Effector memory CD8-positive, alpha-beta T cell (primary cell): ENCODE measurements at places on chromosomes 6 and 20.

DNA sequence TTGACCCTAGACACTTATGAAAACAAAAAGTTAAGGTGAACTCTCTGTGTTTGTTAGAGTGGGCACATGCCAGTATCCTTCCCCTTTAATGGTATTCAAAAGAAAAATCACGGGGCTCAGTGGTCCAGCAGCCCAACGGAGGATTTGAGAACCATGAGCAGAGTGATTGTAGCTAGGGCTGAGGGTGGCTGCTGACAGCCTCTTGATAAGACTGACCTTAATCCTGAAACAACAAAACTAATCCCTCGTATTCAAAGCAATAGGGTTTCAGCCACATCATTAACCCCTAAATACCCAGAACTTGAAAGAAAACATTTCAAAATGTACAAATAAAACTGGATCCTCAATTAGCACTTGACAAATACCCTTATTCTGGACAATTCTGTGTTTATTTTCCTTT, 95.1 kb downstream of the SNAP25 start:
- DNase-seq, result no peak

- no peak for DNase-seq
Observed at GRCh38 chr6:53793318-53794136, 1.3 kb upstream of the LRRC1 start.

GRCh38 chr20:53778041-53778516, 184.4 kb upstream of the ZNF217 start:
- no peak for DNase-seq

GRCh38 chr20:20410678-20411077, 42.8 kb downstream of the INSM1 start:
- DNase-seq, result no peak

- DNase-seq, result no peak
Observed at GRCh38 chr6:4593951-4594350, 182.3 kb upstream of the CDYL start.

DNA sequence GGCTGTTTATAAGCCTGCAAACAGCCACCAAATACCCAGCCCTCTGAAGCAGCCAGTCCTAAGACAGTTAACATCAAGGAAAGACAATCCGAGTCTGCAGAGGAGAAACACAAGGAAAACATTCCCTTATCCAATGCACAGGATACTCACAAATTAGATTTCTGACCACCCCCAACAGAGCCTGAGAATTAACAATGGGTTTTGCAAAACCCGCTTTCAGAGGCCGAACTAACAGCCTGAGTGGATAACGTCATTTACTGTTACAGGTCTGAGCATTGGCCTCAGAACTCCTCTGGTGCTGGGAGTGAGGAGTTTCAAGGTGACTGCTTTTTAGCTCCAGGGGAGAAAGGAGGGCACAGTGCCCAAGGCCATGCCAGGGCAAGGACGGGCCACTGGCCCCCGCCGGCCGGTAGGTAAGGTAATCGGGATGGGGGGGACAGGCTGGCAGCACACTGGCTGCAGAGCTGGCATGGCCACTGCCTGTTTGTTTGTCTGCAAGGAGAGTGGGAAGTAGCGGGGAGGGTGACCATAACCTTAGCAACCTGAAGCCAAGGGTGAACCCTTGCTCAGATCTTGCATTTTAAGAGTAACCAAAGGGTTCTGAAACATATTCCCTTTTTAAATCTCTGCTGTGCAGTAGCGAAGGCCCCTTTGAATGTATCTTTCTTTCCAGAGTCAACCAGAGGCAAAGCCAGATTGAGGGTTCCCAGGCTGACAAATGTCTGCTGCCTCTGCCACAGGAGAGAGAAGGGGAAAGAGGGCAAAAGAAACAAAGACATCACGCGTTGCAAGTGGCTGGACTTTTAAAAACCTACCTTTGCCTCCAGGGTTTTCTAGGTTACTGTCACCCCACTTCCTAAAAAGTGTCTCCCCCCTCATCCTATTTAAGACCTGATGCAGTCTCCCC, 3.9 kb downstream of the ZMYND8 start:
- DNase-seq, result no peak

DNA sequence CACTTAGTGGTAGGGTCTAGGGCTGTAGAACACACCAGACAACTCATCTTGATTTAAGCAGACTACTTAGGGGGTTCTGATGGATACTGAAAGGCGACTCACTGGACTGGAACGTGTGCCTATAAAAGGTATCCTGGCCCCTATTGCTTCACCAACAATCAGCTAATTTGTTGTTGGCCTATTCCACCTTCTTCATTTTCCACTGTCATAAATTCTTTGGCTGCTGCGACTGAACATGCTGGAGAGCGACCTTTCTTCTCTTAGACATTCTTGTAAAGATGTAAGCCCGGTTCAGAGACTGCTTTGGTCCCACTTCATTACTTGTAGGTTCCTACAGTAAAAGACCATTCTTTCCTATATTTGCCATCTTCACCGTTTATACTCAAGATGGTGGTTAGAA, 609.9 kb upstream of the CITED2 start:
- no peak for DNase-seq

DNA sequence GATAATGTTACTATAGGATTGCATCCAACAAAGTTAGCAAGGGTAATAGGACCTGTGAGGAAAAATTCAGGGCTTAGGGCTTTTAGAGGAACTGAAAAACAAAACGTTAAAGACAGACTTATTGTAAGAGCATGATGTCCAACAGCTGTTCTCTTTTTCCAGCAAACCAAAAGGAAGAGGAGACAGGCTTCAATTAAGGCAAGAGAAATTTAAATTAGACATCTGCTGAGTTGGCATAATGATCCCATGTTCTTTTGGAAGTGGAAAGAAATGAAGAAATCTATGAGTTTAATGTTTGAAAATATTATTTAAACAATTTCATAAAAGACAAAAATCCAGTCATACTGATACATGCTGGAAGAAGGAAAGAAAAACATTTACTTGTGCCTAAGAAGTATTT, 95.7 kb upstream of the HMGCLL1 start:
- DNase-seq, result no peak

GRCh38 chr6:132257561-132257960, 143.7 kb downstream of the MOXD1 start:
- no peak for DNase-seq

DNA sequence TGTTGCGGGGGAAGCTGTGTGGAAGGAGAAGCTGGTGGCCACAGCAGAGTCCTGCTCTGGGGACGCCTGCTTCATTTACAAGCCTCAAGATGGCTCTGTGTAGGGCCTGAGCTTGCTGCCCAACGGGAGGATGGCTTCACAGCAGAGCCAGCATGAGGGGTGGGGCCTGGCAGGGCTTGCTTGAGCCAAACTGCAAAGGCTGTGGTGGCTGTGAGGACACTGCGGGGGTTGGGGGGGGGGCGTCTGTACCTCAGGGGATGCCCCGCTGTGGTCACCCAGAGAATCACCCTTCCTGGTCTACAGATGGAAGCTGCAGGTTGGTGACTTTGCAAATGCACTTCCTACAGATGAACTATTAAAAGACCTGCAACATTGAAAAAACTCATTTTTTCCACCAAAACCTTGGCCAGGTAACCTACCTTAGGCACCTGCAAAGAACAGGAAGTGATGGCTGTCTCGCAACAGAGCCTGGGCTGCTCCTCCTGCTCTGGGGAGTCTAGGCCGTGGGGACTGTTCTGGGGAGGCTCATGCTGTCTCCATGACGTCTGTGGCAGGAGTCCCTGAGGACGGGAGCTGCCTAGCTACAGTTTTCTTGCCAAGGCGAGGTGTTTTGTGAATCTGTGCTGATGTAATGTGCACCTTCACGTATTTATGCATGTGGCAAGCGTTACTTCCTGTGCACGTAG, 7.3 kb downstream of the NPBWR2 start:
- no peak for DNase-seq

GRCh38 chr6:150251566-150252186, 108.8 kb downstream of the PPP1R14C start:
- no peak for DNase-seq

DNA sequence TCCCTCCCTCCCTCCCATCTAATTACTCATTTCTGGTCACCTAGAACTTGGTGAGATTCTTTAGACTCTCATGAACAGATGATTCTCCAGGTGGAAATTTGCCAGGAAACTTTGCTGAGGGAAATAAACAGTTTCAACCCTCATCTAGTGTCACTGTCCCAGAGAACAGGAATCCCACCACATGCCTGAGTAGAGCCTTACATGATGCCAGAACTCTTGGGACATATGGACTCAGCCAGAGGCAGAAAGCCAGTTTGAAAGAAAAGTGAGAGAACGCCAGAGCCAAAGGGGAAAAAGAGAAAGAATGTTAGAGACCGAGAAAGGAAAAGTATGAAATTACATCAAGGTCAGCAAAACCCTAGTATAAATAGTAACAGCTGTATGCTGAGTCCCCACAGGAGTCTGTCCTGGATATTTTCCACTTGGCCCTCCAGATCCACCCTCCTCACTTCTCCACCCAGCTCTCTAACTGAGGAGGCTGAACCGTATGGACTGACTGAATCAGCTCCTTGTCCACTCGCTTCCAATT, 127.5 kb upstream of the COL21A1 start:
- DNase-seq, result no peak

- DNase-seq, result no peak
Observed at GRCh38 chr20:47929368-47930115, 144.3 kb upstream of the SULF2 start.

- peak; percentile 70 for DNase-seq
Observed at GRCh38 chr20:57596998-57597939, 23.0 kb downstream of the ZBP1 start.

DNA sequence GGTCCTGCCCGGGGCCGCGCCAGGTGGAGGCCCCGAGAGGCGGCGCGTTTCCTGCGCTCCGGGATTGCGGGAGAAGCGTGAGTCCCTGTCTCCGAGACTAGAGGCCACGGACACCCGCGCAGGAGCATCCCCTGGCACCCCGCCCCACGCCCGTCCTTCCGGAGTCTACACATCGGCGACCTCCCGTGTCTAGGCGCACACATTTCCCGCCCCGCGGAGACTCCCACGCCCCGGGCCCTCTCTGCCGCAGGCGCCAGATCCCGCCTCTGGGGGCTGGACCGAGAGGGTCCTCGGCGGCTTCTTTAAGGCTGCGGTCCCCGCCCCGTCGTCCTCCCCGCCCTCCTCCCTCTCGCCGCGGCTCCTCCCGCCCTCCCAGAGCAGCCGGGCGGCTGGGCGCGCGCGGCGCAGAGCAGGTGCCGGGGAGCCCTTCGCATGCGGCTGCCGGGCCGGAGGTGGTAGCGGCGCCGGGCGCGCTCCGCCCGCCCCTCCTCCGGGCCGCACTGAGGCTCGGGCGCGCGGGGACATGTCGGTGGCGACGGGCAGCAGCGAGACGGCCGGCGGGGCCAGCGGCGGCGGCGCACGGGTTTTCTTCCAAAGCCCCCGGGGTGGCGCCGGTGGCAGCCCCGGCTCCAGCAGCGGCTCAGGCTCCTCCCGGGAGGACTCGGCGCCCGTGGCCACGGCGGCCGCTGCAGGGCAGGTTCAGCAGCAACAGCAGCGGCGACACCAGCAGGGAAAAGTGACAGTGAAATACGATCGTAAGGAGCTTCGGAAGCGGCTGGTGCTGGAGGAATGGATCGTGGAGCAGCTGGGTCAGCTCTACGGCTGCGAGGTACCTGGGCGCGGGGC, at the start of gene PPP1R14C:
TSS of gene PPP1R14C (plus strand) at position 375 of the 846 bp plus-strand sequence. CDS start at position 524, 149 bp downstream.
- peak; percentile 14 for DNase-seq

DNA sequence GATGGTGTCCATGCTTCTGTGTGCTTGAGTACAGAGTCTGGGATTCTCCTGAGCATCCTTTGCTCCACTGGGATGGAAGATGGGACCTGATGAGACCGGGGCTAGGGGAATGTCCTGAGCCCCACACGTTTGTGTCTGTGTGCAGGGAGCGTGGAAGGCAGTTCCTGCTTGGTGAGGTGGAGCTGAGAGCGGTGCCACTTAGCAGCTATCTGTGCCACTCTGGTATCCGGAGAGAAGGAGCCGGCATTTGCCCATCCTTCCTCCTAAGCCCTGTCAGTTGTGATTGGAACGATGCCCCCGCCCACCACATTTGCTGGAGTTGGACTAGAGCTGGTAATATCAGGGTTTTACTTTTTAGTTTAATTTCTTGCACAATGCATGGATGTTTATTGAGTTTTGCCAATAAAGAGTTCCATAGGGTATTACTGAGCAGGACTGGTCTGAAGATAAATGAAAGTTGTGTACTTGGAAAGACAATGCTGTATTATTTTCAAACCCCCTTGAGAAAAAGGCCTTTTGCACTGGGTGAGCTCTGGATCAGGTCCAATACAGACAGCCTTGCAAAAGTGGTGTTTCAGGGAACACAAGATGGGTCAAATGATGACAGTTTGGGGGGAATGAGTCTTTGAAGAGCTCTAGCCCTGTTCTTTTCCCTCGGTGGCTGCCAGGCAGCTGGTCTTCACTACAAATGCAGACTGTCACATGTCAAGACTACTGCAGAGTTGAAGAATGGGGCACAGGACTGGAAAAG, 130.8 kb downstream of the SYCP2 start:
- DNase-seq, result no peak

GRCh38 chr6:93454533-93454932, 35.2 kb upstream of the EPHA7 start:
- DNase-seq, result no peak

DNA sequence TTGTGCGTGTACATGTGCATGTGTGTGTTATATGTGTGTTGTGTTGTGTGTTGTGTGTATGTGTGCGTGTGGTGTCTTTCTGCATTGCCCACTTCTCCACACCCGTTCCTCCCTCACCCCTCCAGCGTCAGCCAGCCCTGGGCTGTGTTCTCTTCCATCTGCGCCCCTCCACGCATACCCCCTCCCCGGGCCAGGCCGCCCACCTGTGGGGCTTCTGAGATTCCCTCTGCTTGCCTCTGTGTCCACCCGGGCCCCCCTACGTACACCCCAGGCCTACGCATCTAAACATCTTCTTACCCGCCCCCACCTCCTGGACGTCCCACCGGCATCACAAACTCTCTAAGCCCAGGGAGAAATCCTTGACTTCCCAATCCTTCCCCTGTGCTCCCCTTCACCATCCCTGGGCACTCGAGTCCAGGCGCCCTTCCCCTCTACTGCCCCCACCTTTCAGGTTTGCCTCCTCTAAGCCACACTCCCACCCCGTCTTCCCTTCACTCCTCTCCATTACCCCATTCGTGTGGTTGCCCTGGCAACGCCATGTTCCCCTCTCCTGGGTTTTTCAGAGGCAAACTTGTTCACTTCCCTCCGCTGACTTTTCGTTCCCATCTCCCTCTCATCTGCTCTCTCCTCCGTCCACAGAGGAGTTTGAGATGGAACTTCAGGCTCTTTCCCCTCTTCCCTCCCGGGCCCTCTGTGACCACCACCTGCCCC, 81.7 kb upstream of the NNAT start:
- DNase-seq, result no peak

GRCh38 chr6:15501826-15502445, 160.9 kb downstream of the DTNBP1 start:
- DNase-seq, result no peak

- DNase-seq, result no peak
Observed at GRCh38 chr6:32954986-32955802, 2.3 kb upstream of the HLA-DMA start.

- no peak for DNase-seq
Observed at GRCh38 chr6:169977434-169978265, 226.2 kb downstream of the ERMARD start.

- DNase-seq, result no peak
Observed at GRCh38 chr20:34798871-34799270, 26.6 kb downstream of the NCOA6 start.

DNA sequence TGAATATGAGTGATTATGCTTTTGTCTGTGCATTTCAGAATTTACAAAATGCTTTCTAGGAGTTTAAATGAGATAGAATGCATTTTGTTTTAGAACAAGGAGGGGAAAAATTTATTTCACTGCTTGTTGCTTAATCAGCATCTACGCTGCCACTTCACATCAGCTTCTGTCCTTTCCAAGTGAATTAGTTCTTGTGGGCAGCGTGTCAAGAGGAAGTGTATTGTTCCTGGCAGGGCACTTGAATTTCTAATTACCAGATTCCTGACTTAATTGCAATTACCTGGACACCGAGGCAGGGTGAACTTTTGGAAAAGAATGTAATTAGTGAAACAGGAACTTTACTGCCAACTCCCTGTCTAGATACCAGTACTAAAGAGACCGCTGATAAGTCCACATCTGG, 263.5 kb downstream of the TMEM242 start:
- DNase-seq, result no peak
